ENCODE measurements at places on chromosomes 3 and 15.

DNA sequence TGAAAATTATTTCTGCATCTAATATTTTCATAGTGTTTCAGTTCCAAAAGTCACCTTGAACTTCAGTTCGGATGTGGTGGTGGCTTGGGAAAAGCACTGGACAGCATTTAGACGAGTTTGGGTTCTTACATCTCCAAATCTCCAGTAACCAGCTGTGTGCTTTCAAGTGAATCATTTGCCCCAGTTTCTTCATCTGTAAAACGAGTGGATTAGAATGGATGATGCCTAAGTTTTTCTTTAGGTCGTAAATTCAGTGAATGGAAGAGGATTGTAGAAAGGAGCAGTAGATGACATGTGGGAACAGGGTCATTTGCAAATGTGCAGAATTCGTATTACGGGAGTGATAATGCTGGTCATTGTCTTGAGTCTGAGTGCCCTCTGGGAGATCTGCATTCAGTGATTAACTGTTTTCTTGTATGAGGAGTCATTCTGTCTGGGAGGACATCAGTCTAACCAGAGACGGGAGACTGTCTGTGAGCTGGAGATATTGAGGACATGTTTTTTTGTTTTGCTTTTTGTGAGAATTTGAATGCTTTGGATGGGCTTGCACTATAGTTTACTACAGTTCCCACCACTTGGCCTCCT is 641.6 kb upstream of the TBL1XR1 start:
- DNase-seq: no peak

GRCh38 chr3:118080889-118081288 is 953.8 kb downstream of the IGSF11 start:
- DNase-seq: no peak

GRCh38 chr3:136817448-136817847 is 1.5 kb upstream of the SLC35G2 start:
- no peak for DNase-seq

- DNase-seq: no peak
These were observed 50.4 kb downstream of the MCF2L2 start for GRCh38 chr3:183378008-183378407.

DNA sequence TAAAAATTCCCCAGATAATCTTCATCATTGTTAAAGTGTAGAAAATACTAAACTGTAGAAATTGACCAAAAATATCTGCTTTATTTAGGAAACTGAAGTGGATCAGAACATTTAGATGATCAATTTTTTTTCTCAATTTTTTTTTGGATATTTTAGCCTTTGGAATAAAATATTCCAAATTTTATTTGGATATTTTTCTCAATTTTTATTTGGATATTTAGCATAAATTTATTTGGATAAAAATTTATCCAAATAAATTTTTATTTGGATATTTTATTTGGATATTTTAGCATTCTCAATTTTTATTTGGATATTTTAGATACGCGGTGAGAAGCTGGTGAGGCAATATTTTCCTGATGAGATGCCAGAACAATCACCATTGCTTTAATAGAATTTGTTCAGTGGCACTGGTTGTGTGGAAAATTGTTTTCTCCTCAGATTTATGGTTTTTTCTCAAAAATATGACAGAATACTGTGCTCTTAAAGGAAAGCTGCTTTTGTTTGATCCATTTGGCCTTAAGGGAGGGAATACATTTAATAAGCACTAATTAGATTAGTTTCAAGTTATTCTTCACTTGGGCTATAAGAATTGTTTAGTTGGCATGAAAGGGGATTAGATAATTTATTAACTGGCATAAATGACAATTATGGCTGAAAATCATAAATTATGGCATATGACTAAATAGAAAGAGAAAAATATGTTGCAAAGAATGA is 470.1 kb downstream of the MFSD1 start:
- DNase-seq: no peak

DNA sequence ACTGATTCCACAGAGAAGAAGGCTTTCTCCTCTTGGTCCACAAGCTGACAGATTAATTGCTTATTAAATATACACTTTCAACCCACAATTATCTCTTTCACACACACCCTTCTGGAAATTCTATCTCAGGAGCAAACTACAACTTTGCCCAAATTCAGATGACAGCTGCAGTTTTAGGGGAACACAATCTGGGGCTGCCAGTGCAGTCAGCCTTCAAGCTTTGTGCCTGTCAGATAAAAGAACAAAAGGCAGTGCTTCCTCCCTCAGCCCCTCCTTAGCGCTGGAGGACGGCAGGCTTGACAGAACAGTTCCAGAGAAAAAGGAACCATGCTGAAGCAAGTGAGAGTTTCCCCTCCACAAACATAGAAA is 99.6 kb downstream of the TMCC1 start:
- DNase-seq: peak; percentile 50

DNA sequence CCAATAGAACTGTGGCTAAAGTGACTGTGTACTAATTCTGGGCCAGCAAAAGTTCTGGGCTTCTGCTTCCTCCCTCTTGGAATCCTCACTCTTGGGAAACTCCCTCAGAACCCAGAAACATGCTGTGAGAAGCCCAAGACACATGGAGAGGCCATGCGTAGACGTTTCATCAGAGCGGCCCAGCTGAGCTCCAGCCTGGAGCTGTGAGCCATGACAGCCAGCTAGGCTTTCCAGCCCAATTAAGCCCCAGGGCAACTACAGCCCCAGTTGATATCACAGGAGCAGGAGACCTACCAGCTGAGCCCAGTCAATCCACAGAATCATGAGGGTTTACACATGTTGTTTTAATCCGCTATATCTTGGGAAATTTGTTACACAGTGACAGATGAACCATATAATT is 43.6 kb upstream of the CNOT10 start:
- no peak for DNase-seq

GRCh38 chr3:48644898-48645760 is 9.9 kb upstream of the SLC26A6 start:
- DNase-seq: no peak

DNA sequence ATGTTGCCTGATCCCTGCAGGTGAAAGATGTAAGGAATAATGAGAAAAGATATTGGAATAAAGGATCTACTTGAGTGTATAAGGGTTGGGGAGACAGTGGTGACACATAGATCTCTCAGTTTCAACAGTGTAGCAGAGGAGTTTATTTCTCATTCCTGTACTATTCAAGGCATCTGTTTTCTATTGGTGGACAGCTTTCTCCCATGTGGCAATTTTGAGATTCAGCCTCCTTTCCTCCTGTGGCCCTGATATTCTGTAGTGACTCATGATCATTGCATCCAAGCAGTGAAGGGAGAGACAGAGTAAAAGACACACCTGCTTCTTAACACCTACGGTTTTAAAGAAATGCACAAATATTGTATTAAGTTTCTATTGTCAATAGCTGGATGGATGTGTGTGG is 327.6 kb downstream of the GRM7 start:
- no peak for DNase-seq

DNA sequence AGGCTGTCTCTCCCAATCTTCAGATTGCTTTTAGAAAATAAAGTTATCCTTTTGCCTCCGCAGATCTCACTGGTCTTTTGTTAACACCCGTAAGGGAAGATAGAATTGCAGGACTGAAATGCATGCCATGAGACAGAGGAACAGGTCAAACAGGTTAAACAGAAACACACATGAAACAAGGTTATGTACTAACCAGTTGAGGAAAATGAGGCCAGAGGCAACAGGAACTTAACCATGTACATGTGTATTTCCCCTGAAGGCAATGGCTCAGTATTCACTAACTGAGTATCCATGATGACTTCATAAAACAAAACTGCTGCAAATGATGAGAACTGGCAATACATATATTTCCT is 169.1 kb upstream of the NSMCE3 start:
- DNase-seq: no peak

DNA sequence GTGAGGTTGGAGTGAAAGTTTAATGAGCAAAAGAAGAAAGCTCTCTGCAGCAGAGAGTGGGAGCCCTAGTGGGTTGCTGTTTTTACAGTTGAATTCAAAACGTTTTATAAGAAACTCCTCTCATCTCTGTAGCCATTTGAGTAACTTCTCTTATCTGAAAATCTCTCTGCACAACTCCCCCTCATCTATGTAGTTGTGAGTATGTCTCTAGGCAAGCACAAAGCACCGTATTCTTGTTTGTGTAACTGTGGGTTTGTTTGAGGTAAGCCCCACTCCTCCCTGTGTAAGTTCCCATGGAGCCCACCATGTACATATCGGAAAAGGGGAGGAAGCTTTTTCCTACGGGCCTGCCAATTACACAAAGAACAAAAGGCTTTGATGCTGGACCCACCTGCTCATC is 56.5 kb upstream of the GOLGA6L2 start:
- DNase-seq: no peak

GRCh38 chr3:128329491-128330213 is 137.0 kb downstream of the DNAJB8 start:
- DNase-seq: no peak

- DNase-seq: no peak
These were observed 25.7 kb downstream of the GPR15 start for GRCh38 chr3:98557324-98558010.

DNA sequence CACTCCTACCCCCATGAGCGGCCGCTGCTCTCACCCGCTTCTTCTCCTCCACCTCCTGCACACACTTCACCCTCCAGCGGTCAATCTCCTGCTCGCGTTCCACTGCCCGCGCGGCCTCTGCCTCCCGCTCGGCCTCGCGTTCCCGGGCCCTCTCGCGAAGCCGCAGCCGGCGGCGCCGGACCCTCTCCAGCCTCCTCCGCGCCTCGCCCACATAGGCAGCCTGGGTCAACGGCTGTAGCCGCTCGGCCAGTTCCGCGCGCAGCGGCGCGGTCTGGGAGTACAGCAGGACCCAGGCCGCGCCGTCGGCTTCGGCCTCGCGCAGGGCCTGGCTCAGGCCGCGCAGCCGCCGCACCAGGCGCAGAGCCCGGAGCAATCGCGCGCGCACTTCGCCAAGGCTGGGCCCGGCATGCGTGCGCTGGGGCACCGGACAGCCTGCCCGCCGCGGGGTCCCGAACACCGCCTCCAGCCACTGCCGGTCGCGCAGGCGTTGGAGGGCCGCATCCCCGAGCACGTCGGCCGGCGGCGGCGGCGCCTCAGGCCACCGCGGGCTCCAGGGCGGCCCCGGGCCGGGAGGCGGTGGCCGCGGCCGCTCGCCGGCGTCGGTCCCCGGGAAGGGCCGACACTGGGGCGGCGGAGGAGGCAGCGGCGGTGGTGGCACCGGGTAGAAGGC is 595 bp downstream of the PDCD7 start:
- DNase-seq: no peak

DNA sequence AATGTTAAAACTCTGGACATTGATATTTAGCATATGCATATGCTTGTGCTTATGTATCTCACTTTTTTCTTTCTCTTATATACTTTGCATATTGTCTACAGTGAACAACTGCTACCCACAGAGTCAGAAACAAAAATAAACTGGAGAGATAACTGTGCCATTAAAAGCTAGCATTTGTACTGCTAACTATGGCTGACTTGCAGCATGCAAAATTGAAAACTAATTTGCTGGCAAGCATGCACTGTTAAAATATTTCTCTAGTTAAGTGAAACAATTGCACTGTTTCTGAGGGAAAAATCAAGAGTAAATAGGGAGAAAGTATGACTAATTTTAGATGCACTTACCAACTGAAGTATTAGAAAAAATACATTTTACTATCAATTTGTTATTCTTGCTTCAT is 177.8 kb downstream of the CBLB start:
- no peak for DNase-seq

DNA sequence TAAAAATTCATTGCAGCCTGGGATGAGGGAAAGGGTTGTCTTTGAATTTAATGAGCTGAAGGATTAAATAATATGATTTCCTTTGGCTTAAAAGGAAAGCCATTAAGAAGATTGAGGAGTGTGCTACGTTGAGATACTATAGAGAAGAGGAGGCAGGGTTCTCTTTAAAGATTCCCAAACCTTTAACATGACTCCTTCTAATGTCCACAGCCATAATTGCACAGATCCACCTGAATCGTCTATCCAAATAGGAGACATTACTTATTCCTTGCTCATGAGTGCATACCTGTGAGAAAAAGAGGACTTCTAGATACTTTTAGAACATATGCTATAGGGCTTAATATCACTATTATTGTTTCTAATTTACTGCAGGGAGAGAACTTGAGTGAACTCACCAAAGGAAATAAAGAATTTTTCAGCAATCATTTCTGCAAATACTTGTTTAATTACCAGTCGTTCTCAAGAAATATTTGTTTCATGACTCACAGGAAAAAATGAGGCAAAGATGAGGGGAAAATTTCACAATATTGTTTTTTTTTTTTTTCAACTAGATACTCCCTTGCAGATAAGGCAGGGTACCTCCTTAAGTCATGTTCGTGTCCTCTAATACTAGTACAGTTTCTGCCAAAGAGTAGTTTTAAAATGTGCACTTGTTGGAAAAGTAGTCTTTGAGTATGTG is 8.9 kb upstream of the SUCNR1 start:
- DNase-seq: no peak

GRCh38 chr3:101897013-101897412 is 47.7 kb downstream of the NFKBIZ start:
- no peak for DNase-seq

- DNase-seq: no peak
These were observed 138.3 kb upstream of the TPM1 start for GRCh38 chr15:62904041-62904910.

GRCh38 chr3:177405191-177405672 is 207.9 kb upstream of the TBL1XR1 start:
- no peak for DNase-seq

DNA sequence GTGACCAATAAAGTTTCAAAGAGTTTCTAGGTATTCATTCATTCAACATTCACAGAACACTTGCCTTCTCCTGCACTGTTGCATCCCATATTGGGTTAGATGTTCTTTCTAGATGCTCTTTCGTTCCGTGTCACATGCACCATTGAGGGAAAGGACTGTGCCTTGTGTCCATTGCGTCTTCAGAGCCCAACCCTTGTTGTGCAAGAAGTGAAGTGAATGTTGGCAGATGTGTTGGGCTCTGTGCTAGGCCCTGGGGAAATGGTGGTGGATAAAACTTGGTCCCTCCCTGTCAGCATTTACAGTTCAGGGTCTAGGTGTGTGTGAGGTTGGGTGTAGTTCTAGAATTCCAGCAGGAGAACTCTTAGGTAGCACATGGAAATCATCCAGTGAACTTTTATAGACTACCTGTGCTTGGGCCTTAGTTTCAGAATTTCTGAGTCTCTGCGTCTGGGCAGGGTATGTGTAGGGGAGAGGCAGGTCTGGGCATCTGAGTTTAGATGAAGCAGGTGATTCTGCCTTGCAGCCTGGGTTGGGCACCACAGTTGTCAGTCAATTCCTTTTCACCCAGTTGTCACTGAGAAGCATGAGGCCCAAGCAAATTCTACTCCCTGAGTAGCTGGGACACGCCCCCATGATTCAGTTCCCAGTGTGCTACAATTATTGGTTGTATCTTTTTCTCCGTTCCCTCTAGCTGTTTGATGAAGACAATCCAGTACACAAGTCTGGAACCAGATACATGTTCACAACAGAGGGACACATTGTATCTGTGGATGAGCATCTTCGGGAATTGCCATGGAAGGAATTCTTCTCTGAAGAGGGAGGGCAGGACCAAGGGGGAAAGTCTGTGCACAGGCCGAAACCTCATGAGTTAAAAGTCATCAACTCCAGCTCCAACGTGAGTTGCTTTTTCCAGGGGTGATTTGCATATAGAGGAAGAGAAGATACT is 25.4 kb downstream of the EDEM1 start:
- no peak for DNase-seq

- DNase-seq: no peak
These were observed 3.4 kb upstream of the COL7A1 start for GRCh38 chr3:48598323-48599076.

GRCh38 chr3:40951636-40952035 is 247.7 kb upstream of the CTNNB1 start:
- no peak for DNase-seq

GRCh38 chr3:172315401-172316091 is 132.7 kb downstream of the GHSR start:
- no peak for DNase-seq

GRCh38 chr3:160532371-160532770 is 33.0 kb downstream of the KPNA4 start:
- DNase-seq: no peak

GRCh38 chr3:122945230-122945629 is 82.3 kb downstream of the SEMA5B start:
- no peak for DNase-seq

Data from GF-D8 (cell line).